C1 segment of cervical spinal cord (tissue), 14 donors: ENCODE measurements at places on chromosomes 16 and 17.
A peak's percentile ranks its signal among the peaks of the same experiment; 100 is the strongest.

DNA sequence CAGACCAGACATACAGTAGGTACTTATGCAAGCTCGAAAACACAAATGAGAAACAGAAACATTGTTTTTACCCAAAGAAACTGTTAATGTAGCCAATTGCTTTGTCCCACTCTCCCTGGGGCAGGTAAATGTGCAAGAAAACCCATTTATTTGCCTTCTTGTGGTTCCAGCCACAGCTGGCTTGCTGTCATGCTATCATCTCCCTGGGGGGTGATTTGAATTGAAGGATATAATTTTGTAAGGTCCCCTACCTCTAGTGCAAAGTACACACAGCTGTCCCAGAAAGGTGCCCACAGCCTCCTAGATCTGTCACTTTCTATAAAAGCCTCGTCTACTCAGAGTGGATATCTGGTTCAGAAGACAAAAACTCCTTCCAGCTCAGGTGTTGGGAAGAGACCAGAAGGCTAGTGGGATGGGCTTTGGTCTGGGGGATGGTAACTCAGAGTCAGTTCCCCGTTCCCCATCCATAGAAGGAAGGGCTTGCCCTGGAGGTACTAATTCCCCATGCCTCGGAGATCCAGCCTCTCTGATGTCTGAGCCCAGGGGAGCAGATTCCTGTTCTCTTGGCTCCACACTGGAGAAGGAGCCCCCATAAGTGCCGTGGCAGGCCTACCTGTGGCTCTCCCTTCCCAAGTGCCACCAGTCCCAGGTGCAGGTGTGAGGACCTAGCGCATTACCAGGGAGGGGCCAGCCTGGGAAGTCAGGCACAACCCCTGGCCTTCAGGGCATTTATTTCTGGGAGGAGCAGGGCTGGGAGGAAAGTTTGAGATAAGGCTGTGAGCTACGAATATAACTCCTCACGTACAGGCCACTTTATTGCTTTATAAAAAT, 2.4 kb upstream of the PRR15L start:
- no peak for DNase-seq

DNA sequence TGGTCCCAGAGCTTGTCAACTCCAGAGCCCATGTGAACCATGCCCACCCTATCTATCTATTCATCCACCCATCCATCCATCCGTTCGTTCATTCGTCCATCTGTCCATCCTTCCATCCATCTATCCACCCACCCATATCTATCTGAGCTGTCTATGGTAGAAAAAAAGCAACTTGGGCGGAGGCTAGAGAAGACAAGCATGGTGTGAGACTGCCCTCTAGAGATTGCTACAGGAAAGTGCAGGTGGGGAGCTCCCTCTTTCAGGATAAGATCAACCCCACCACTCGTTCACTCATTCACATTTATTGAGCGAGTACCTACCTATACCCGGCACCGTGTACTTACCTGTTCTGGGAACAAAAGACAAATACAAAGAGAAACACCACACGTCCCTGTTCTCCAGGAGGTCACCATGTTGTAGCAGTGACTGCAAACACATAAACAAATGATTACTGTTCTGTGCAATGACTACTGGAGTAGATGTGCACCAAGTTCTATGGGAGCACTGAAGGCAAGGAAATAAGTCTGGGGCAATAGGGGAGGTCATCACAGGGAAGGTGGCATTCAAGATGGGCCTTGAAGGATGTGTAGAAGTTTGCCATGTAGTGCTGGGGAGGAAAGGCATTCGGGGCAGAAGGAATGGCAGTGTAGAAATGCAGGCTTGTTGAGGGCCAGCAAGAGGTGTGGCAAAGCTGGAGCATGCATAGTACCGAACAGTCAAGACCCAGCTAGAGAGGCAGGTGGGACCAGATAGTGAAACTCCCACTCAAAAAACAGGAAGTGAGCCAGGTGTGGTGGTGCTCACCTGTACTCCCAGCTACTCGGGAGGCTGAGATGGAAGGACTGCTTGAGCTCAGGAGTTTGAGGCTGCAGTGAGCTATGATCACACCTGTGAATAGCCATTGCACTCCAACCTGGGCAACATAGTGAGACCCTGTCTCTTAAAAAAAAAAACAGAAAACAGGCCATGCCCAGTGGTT, 13.4 kb upstream of the ATP5MC1 start:
- DNase-seq, result peak; percentile 14

GRCh38 chr16:87165885-87166284, 151.3 kb downstream of the C16orf95 start:
- no peak for DNase-seq

DNA sequence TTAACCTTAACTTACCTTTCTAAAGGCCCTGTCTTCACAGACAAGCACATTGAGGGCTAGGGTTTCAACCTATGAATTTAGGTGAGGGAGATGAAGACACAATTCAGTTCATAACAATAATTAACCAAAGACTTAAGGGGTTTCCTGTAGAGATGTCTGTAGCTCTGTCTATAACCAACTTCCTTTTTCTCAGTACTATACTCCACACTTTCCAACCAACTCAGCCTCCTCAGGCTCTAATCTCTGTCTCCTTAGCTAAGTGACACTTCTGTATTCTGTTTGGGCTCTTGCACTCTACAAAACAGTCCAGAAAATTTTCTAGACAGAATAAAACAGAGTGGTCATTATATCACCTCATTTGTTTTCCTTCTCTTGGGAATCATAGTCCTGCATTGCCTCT, 25.8 kb downstream of the CAPNS2 start:
- no peak for DNase-seq

GRCh38 chr17:20059728-20060188, 50.6 kb downstream of the SPECC1 start:
- DNase-seq, result no peak

DNA sequence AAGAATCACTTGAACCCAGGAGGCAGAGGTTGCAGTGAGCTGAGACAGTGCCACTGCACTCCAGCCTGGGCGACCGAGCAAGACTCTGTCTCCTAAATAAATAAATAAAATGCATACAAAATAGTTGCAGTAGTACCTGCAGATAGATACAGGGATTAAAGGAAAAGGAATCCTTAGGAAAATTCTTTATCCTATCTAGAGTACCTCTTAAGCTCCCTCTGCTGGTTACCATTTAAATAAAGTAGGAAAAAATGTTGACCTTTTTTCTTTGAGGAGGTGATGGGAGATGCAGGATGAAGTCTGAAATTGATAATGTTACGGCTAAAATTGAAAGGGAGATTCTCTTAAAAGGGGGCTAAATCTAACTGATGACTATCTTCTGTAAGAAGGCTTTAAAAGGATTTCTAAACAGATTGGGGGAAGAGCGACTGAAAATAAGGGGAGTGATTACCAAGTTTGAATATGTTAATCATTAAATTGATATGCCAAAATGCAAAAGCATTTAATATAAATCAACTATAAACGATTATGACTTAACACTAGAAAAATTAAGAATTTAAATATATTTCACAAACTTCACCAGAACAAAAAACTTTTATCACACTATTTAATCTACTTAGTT, 29.4 kb downstream of the C16orf87 start:
- DNase-seq, result no peak

- peak; percentile 78 for DNase-seq
Observed at GRCh38 chr16:65117811-65118448, 3.9 kb downstream of the CDH11 start.

DNA sequence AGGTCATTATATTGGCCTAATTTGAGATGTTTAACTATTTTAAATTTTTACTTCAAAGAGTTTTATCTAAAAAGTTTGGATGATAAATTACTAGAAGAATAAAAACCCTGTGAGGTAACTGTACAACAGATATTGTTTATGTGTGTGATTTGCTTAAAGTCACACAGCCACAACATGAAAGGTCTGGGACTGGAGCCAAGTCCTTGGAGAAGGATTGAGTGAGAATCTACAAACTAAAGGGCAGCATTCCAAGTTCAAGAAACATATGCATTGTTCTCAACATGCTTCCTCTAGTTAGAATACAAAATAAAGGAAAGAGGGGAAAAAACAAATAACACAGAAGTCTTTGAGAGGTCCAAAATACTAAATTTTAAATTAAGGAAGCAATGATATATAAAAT, 131.5 kb upstream of the MON1B start:
- no peak for DNase-seq

- DNase-seq, result no peak
Observed at GRCh38 chr17:15896834-15897233, 48.1 kb upstream of the ADORA2B start.

DNA sequence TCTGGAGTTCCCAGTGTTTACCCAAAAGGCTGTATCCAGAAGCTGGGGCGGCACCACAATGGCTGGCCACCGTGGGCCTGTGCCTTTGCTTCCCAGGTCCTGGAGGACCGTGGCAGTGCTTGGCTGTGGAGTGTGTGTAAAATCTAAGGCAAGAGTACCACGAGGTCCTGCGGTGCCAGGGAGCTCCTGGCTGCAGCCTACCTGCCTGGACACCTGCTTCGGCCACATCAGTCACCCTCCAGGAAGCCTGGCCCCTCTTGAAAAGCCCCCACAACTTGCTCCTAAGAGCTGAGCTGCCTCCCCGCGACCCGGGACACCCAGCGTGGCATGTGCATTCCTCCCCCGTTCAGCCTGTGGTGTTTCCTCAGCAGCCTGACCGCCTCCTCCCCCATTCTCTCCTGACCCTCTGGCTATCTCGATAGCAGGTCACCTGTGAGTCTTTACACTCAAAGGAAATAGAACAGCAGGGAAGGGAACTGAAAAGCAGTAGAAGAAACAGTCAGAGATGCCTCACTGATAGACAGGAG, 7.9 kb downstream of the TIMM22 start:
- DNase-seq, result peak; percentile 34

GRCh38 chr17:30823421-30823820, 1.1 kb downstream of the CRLF3 start:
- no peak for DNase-seq
